ENCODE measurements at places on chromosomes 1 and 21.

GRCh38 chr1:81186261-81186660, 614.5 kb upstream of the ADGRL2 start:
- peak; percentile 14 for DNase-seq

GRCh38 chr21:42532466-42533181, 19.0 kb downstream of the SLC37A1 start:
- DNase-seq, result no peak

DNA sequence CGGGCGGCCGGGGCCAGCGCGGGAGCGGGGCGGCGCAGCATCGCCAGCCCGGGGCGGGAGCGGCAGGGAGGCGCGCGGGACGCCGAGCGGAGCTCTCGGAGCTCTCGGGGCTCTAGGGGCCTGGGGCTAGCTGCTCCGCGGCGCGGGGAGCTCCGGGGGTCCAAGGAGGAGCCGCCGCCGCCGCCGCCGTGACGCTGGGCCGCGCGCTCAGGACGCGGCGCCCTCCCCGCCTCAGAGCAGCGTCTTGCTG, 147 bp downstream of the CLSTN1 start:
- no peak for DNase-seq

- DNase-seq, result no peak
Observed at GRCh38 chr1:232307296-232308017, 322.5 kb downstream of the SIPA1L2 start.

DNA sequence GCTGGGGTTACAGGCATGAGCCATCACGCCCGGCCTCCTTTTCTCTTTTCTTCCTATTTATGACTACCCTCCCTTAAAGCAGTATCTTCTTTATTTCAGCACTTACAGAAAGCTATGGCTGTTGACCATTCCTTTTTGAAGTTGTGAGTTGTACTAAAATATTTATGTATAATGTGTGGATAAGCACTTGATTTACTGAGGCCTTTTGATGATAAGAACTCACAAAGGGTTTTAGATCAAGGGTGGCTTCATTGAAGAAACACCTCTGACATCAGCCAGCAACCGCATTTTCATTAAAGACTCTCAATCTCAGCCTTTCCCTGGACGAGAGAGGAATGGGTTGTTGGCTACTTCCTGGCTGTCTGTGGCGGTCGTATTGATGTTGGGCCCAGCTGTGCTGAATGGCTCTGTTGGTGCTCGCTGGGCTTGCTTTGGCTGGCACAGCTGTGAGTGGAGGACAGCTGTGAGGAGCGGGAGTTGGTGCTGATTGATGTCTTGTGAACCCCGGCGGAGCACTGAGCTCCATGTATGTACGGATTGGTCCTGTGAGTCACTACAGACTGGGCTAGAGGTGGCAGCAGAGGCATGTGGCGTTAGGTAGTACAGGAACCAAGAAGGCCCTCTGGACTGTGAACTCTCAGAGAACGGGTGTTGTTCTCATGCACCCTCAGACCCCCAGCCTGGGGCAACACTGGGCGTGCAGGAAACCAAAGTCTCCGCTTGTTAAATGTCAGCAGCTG, 208.8 kb downstream of the KIF26B start:
- no peak for DNase-seq

DNA sequence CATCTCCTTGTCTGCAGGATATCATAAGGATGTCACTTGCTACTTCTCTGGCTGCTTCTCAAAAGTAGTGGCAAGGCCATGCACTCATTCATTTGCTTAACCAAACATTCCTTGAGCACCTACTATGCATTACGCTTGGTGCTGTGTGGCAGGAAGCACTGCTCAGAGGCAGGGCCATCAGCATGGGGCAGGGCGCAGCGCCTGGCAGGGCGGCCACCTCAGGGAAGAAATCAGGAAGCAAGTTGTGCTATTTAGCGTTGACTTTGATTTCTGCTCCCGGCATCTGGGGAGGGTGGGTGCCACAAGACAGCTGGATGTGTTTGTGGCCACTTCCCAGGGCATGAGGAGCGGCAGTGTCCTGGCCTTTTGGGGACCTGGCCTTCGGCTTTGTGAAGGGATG, 27.9 kb downstream of the PROK1 start:
- no peak for DNase-seq

GRCh38 chr1:39896909-39897685, 4.6 kb downstream of the MYCL start:
- DNase-seq, result peak; percentile 77

DNA sequence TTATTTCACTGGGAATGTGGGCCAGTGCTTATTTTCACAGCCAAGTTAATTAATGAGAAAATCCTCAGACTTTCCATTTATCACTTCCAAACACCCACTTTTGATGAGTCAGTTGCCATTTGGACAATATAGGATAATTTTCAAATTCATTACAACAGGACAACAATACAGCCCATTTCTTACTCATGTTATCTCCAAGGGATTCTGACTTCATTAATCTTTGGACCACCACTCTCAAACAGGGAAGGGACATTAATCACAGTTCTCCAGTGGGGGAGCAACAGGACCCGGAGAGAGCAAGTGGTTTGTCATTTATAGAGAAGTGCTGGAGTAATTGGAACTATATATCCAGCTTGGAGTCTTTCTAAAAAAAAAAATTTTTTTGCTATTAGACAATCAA, 38.7 kb downstream of the JUN start:
- DNase-seq, result peak; percentile 42

DNA sequence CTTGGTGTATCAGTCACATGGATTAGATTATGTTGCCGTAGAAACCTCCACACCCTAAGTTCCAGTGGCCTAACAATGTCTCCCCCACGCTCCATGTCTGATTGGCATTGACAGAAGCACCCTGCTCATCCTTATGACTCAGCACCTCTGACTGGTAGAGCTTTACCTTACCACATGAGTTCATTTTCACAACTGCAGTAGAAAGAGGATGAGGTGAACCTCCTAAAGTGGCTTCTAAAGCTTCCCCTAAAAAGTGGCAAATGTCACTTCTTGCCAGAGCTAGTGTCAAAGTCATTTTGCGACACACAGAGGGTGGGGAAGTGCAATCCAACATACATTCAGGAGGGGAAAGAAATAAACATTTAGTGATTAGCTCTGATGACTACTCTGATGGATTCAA, 30.6 kb upstream of the LYPD8 start:
- DNase-seq, result no peak

- no peak for DNase-seq
Observed at GRCh38 chr21:17002594-17003257, 510.1 kb upstream of the CXADR start.

- no peak for DNase-seq
Observed at GRCh38 chr1:183721041-183721440, 67.9 kb upstream of the APOBEC4 start.
